Fibroblast of the conjunctiva (primary cell): ENCODE measurements at places on chromosomes 4 and X.

DNA sequence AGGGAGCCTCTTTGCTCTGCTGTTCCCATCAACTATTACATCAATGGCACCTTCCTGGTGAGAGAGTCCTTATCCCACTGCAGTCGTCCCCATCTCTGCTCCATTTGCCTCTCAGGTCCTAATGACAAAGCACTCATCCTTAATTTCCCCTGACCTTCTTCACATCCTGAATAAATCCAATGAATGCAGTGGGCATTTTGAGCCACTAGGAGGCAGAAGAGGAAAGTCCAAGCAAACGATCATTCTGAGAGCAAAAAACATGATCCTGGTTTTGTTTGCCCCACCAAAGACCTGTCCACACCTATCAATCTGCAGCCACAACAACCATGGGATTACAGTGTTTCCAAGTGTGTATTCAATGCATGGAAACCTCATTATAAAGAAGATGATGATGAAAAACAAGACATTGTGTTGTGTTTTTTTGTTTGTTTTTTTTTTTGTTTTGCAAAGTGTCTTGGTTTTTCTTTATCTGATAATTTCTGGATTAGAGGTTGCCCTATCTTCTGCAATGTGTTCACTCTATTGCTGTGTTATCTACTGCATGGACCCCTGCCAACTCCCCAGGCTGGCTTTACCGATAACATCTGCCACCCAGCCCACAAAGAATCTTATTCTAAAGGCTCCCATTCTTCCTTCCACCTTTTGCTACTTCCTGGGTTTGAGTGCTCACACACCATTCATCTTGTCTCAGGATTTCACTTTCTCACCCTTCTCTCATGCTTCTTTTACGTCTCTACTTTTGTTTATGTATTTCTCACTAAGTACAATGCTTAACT lies 207.2 kb downstream of the NLGN4X start:
- peak; percentile 9 for DNase-seq

DNA sequence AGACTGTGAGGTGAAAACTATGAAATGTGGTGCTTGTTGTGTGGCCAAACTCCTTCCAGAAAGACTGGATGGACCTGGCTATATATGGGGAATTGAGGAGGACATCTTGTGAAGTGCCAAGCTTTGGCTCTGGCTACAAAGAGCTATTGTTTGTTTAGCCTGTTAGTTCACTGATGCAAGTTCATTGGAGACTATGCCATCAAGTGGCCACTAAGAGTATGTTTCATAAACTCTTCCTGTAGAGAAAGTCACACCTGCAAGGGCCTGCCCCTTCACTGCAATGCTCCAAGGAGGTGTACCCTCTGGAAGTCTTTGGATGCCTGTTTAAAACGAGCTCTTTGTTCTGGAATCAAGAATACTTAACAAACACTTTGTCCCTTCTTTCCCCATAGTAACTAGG lies 382.0 kb downstream of the GABRG1 start:
- no peak for DNase-seq

- no peak for DNase-seq
Observed at GRCh38 chrX:150715184-150715583, 22.0 kb downstream of the MTMR1 start.

DNA sequence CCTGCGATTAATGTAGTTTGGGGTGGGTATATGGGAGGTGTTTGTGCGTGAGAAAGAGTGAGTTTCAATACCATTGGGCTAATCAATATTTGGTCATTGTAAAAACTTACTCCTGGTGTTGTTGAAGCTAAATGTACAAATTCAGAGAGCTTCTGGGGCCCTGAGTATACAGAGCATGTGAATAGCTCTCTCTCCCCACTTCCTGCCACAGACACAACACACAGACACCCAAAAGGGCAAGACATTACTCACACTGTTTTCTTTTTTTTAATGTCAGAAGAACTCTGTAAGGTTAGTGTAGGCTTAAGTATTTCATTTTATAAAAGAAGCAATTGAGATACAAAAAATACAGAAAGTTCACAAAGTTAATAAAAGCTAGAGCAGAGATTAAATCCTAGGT lies 151.3 kb upstream of the KCNIP4 start:
- DNase-seq: no peak
